Stimulated activated CD8-positive, alpha-beta memory T cell treated with anti-CD3 and anti-CD28 coated beads, Interleukin-4, amount 100 ng/mL, for 1 hour (primary cell): ENCODE measurements at places on chromosomes 5 and 9.

- no peak for DNase-seq
These were observed 58.3 kb upstream of the FBXW11 start for GRCh38 chr5:172064766-172065165.

GRCh38 chr9:136268735-136269134 is 23.1 kb upstream of the QSOX2 start:
- DNase-seq: no peak

DNA sequence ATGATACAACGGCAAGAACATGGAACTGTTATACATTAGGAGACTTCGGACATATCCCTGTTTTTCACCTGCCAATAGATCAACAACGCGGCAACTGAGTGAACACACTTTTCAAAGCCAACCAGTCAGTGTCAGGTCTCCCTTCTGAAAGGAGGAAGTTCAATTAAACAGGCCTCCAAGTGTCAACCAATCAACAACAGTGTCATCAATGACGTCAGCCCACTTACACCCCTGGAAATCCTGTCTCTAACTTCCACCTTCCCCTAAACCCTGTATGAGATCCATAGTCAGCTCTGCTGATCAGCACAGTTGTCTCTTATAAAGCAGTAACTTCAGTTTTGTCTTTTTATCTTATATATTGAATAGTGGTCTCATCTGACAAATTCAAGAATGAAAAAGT is 36.6 kb downstream of the DMRT3 start:
- DNase-seq: no peak

DNA sequence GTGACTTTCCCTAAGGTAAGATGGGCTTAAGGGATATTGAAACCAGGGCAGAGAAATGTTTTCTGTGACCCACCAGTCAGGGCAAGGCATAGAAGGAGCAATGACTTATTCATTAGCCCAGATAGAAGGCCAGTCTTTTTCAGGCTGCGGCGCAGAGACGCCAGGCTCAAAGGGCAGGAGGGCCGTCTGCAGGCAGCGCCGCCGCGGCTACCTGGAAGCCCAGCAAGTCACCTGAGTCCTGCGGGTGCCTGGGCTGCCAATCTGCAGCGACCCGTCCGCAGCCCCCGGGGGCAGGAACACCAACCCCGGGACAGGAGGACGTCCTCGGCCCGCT is 322 bp upstream of the SH3GL2 start:
- no peak for DNase-seq

DNA sequence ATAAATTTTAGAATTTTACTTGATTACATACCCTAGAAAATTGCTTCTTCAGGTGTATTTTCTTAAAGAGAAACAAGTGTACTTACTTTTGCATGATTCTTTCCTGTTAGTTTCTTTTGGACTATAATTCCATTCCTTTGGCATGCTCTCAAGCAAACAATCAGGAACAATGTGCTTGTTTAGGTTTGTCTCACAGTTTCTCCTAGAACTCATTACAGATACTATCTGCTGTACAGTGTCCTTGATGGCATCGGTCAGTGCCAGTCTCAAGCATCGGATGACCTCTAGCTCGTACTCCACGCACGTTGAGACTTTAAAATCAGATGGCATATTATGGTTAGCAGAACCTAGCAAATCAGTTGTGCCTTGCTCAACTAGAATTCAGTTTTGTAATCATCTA is 214.9 kb downstream of the KIAA0825 start:
- no peak for DNase-seq
